ENCODE measurements at places on chromosomes 2 and 18. TPM values are rescaled to one million over a fixed set of nuclear protein-coding genes. Genes with fewer than 3 reads are reported as not detected.

Gene DNPEP
- 24.7 TPM for total RNA-seq

DNA sequence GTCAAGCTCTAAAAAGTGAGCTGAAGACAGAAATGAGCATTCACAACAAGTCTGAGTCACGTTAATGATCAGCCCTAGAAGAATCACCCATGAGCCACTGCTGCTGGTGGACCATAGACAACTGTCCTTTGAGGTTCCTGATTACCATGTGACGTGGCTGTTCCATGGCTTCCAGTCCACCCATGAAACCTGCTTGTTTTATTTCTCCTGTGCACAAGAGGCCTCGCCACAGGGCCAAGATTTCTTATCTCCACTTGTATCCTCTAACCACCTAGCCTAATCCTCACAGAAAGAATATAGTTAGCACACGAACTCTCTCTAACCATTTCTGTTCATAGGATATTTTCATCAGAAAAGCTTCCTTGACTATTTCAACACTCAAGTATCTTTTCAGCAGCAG lies 242.7 kb downstream of the MREG start:
- no peak for DNase-seq
- H3K4me3 ChIP-seq, result no peak overlapping the region
- no peaks in the 10 kb centered on the region for H3K27me3 ChIP-seq
- no peaks in the 10 kb centered on the region for H3K36me3 ChIP-seq
- no peak overlapping the region for H3K27ac ChIP-seq

- H3K27ac ChIP-seq, result no peak overlapping the region
- H3K36me3 ChIP-seq, result peaks cover 2% of the 10 kb centered on the region
- H3K4me3 ChIP-seq, result no peak overlapping the region
- no peaks in the 10 kb centered on the region for H3K27me3 ChIP-seq
These were observed 150.9 kb downstream of the ATAD2B start for GRCh38 chr2:23776021-23776420.

Gene ATP6V1C2
- total RNA-seq, result 0.66 TPM

- no peak overlapping the region for H3K4me3 ChIP-seq
- H3K36me3 ChIP-seq, result no peaks in the 10 kb centered on the region
- no peak overlapping the region for H3K27ac ChIP-seq
- H3K4me1 ChIP-seq, result no peaks in the 10 kb centered on the region
These were observed 272.3 kb upstream of the EPHA4 start for GRCh38 chr2:221844212-221845020.

GRCh38 chr2:120678926-120679325 lies 56.7 kb upstream of the GLI2 start:
- no peak for DNase-seq
- H3K4me3 ChIP-seq, result no peak overlapping the region
- no peaks in the 10 kb centered on the region for H3K36me3 ChIP-seq

DNA sequence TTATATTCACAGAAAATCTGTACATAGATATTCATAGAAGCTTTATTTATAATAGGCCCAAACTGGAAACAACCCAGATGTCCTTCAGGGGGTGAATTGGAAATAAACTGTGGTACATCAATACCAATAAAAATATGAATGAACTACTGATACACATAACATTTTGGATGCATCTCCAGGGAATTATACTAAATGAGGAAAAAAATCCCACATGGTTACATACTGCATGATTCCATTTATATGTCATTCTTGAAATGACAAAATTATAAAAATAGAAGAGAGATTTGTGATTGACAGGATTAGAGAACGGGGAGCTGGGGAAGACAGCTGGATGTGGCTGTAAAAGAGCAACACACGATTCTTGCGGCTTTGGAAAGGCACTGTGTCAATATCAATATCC lies 435.0 kb downstream of the TMEM182 start:
- no peaks in the 10 kb centered on the region for H3K36me3 ChIP-seq
- no peaks in the 10 kb centered on the region for H3K4me1 ChIP-seq
- no peak for DNase-seq

DNA sequence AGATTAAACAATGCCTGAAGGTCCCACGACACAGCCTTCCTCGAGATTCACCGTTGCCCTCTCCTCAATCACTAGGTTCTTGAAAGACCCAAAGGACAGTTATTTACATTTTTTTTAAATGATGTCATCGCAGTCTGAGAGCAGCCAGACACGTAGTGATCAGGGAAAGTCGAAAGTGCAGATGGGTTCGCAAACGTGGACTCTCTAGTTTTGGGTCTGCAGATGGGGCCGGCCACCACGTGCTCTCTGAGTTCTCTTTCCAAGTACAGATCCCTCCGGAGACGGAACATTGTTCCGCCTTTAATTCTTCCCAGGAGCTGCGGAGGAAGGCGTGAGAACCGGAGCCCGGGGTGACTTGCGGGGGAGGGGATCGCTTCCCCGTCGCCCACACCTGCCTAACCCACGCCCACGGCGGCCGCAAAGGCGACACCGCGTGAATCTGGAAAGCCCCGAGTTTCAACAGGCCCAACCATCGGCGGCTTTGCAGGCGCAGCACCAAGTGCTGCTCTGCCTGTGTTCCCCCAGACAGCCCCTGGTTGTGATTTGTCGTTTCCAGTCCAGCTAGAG lies 54.3 kb downstream of the PKDCC start:
- peaks cover 14% of the 10 kb centered on the region for H3K4me1 ChIP-seq
- no peaks in the 10 kb centered on the region for H3K36me3 ChIP-seq
- peak; percentile 41 for DNase-seq
- H3K4me3 ChIP-seq, result no peak overlapping the region
- peak overlapping the region; percentile 55 for H3K27ac ChIP-seq
- H3K27me3 ChIP-seq, result no peaks in the 10 kb centered on the region

DNA sequence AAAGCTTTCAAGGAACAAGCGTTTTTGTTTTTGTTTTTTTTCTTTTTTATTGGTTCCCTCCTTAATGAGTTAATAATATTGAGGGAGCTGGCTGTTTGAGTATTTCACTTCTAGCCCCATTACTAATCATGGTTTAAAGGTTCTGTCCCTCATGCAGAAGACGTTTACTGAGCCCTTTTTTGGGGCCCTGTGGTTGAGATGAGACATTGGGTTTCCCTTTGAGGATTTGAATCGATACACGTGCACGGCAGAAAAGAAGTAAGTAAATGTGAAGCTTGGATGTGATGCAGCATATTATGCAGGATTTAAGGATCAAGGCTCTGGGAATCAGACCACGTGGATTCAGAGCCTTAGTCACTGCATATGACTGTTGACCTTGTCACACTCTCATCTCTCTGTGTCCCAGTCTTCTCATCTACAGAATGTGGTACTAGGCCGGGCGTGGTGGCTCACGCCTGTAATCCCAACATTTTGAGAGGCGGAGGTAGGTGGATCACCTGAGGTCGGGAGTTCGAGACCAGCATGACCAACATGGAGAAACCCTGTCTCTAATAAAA lies 1.0 kb upstream of the CHST10 start:
- DNase-seq, result no peak
- no peaks in the 10 kb centered on the region for H3K36me3 ChIP-seq
- peaks cover 13% of the 10 kb centered on the region for H3K4me1 ChIP-seq
- H3K27ac ChIP-seq, result no peak overlapping the region

DNA sequence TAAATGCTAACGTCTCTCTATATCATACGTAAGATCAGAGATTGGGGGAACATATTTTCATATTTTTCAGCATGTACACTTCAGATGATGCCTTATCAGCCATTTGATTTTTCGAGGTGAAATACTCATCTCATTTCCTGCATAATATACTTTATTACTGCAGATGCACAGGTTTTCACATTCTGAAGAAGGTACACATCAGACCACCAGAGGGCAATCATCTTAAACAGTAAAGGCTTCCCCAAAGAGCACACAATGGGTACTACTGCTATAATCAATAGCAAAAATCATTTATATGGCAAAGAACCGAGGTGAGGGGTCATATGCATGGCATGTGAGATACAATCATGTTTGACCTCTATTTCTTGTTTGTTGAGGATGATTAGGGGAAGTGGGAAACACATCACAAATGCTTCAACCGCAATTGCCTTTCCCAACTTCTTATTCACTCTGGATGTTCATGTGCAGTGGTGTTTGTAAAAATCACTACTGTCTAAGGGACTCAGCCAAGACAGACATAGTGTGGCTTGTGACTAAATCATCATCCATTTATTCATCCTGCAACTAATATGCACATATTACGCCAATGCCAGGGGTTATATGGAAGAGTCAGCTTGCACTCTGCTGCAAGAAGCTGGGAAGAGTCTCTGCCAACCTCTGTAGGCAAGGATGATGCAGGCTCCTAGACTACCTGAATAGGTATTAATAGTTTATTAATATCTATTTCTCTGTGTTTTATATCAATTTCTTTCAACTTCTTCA lies 118.7 kb downstream of the EPB41L3 start:
- no peaks in the 10 kb centered on the region for H3K27me3 ChIP-seq
- no peak overlapping the region for H3K4me3 ChIP-seq
- no peaks in the 10 kb centered on the region for H3K36me3 ChIP-seq
- no peak for DNase-seq

Gene TBC1D8
- 111 TPM for total RNA-seq

DNA sequence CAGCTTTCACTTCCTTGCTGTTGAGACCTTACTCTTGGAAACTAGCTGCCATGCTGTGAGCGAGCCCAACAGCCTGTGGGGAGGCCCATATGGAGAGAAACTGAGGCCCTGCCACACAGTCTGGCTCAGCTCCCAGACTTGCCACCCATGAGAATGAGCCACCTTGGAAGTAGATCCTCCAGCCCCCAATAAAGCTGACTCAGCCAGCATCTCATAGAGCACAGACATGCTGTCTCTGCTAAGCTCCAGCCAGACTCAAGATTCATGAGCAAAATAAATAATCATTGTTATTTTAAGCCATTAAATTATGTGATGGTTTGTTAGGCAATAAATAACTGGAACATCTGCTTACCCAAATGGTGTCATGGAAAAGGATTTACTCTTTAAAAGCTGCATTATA lies 53.6 kb upstream of the DDX18 start:
- H3K36me3 ChIP-seq, result no peaks in the 10 kb centered on the region
- H3K27me3 ChIP-seq, result no peaks in the 10 kb centered on the region
- no peaks in the 10 kb centered on the region for H3K4me1 ChIP-seq
- no peak overlapping the region for H3K27ac ChIP-seq
- DNase-seq, result no peak
- no peak overlapping the region for H3K4me3 ChIP-seq

GRCh38 chr2:81894451-81894990 lies 1590.0 kb upstream of the LRRTM1 start:
- no peaks in the 10 kb centered on the region for H3K27me3 ChIP-seq
- H3K4me3 ChIP-seq, result no peak overlapping the region
- H3K36me3 ChIP-seq, result no peaks in the 10 kb centered on the region
- H3K4me1 ChIP-seq, result no peaks in the 10 kb centered on the region

All from body of pancreas (tissue), 4 donors.